Head of caudate nucleus (tissue), 42 donors: ENCODE measurements at places on chromosomes 1 and 21.

GRCh38 chr1:212713465-212714136 lies 14.0 kb upstream of the BATF3 start:
- DNase-seq, result no peak

DNA sequence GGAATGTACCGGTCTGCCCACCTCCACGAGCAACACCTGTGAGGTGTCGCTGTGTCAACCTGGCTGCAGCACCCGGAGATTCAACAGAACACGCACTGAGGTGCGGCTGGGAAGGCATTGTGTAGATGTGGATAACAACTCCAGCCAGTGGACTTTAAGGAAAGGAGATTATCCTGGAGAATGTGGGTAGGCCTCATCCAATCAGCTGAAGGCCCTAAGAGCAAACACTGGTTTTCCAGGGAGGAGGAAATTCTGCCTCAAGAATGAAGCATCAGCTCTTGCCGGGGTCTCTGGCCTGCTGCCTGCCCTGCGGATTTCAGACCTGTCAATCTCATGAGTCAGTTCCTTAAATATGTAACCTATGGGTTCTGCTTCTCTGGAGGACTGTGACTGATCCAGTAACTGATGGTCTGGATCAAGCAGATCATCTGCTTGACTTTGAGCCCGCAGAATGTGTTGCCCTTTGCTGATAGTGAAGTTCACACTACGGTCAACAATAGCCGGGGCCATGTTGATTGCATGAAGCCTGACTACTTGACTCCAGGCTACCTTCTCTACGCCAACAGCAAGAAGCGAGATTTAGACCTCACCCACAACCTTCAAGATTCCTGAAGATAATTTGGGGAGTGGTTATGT lies 15.9 kb upstream of the PRDM15 start:
- DNase-seq, result no peak

GRCh38 chr1:231778009-231778719 lies 151.6 kb downstream of the DISC1 start:
- DNase-seq, result peak; percentile 22

GRCh38 chr1:226095286-226095685 lies 32.8 kb downstream of the H3-3A start:
- DNase-seq, result no peak

DNA sequence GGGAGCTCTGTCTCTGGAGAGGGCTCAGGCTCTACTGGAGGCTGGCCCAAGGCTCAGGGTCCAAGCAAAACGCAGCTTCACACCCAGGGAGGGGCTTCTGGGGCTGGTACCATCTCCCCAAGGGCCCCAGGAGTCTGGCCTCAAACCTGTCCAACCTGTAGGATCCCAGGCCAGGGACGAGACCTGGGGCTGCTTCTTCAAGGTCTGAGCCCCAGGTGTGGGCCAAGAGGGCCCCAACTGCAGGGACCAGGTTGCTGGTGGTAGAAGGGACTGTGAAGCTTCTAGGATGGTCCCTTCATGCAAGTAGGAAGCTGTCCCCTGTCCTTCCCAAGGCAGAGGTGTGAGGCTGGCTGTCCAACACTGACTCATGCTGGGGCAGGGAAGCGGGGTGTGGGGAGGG lies 7.8 kb upstream of the MMEL1 start:
- no peak for DNase-seq

DNA sequence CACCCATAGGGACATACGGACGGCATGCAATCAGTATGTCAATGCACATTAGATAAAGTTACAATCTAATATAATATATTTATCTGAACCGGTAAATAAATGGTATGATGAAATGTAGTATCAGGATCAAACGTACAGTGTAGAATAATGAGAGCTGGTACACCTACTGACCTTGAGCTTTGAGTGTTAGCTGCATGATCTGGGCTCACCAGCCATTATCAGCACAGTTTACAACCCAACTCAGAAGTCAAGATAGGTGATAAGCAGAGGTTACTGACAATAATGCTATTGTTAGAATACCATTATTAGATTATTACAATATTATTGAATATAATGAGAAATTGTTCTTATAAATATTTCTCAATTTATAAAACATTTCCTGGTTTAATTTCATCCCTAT lies 103.0 kb upstream of the ESRRG start:
- DNase-seq, result no peak

DNA sequence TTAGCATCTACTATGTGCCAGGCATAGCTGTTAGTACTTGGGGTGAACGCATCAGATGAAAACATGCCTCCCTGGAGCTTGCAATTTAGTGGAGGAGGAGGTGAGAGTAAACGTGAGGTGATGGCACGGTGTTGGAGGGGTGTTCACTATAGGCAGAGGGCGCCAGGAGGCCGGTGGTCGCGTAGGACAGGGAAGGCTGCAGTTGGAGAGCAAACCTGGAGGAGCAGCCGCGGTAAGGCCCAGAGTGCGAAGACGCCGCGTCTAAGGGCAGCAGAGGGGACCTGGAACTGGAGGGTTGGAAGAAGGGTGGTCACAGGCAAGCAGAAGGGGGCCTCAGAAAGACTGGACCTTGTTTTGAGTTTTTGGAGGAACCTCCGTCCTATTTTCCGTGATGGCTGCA lies 30.2 kb upstream of the TRIM17 start:
- no peak for DNase-seq

GRCh38 chr1:42851960-42852607 lies 5.7 kb downstream of the ZNF691 start:
- DNase-seq, result no peak

GRCh38 chr1:114521396-114522263 lies 10.6 kb upstream of the TRIM33 start:
- DNase-seq, result no peak

DNA sequence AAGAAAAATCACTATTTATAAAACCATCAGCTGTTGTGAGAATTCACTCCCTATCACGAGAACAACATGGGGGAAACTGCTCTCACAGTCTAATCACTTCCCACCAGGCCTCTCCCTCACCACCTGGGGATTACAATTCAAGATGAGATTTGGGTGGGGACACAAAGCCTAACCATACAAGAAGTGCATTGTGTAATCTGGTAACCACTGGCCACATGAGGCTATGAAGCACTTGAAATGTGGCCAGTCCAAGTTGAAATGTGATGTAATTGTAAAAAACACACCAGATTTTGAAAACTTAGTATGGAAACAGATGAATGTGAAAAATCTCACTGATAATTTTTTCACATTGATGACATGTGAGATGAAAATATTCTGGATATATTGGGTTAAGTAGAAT lies 293.8 kb downstream of the TTLL7 start:
- DNase-seq, result no peak
